ENCODE measurements at places on chromosomes 1 and 21. TPM values are rescaled to one million over a fixed set of nuclear protein-coding genes. Genes with fewer than 3 reads are reported as not detected.

CCDC28B gene
- 2.8 TPM for polyA plus RNA-seq

CFAP141 gene
- not detected for polyA plus RNA-seq

VPS13D gene
- 15.8 TPM for polyA plus RNA-seq

FMO4 gene
- polyA plus RNA-seq: 8.4 TPM

ATPAF1 gene
- 32.2 TPM for polyA plus RNA-seq

RHOU gene
- polyA plus RNA-seq: 15.4 TPM

CBR3 gene
- 17.2 TPM for polyA plus RNA-seq

ESRRG gene
- polyA plus RNA-seq: 1.3 TPM

HSF2BP gene
- polyA plus RNA-seq: not detected

DNA sequence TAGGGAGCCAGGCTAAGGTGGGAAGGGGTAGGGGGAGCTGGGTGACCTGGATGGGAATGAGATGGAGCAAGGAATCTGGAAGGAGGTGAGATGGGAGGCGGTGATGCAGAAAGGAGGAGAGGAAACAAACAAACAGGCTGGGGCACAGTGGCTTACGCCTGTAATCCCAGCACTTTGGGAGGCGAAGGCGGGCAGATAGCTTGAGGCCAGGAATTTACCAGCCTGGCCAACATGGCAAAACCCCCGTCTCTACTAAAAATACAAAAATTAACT lies 10.8 kb downstream of the CRABP2 start:
- DNase-seq: no peak

DNA sequence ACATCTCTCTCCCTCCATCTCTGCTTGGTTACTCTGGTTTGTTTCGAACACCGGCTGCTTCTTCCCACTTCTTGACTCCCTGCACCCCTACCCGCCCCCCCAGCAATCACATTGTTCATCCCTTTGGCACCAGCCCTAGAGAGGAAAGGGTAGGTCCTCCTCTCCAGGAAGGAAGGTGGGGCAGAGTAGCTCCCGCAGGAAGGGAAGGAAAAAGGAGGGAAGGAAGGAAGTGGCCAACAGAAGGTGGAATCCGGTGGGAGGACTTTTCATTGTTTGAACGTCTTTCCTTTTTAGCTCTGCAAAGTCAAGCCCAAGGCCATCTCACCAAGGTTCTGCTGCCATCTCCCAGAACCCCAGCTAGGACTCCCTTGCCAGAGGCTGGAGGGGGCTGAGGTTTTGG lies 18.0 kb downstream of the IER5 start:
- no peak for DNase-seq

DNA sequence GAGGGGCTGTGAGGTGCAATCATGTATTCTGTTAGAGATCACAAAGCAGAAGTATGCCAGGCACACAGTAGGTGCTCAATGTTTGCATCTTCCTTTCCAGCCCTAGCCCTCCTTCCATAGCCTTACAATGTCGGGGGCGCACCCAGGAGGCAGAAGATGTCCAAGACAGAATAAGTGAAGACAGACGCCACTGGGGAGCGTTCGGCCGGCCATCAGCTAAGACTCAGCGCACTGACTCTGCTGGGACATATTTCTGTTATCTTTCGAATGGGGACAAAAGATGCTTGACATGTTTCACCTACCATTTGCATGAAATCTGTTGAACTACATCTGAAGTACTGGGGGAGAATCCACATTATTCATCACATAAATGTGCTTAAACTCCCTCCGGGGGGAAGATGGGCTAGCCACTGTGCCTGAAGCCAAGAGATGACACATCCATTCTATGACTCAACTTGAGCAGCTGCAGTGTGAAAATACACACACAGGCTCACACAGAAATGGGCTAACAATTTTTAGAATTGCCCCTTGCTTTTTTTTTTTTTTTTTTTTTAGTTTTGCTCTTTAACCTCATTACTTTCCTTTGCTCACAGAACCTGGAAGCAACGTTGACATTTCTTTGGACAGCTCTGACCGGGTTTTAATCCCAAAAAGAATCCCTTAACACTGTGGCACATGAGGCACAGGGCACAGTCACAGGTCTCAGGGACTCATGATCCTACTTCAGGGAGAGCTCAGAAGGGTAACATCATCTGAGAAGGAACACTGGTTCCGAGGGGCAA lies 7.9 kb downstream of the TIAM1 start:
- no peak for DNase-seq

GRCh38 chr1:10538646-10539355 lies 64.1 kb downstream of the PEX14 start:
- peak; percentile 74 for DNase-seq

DNA sequence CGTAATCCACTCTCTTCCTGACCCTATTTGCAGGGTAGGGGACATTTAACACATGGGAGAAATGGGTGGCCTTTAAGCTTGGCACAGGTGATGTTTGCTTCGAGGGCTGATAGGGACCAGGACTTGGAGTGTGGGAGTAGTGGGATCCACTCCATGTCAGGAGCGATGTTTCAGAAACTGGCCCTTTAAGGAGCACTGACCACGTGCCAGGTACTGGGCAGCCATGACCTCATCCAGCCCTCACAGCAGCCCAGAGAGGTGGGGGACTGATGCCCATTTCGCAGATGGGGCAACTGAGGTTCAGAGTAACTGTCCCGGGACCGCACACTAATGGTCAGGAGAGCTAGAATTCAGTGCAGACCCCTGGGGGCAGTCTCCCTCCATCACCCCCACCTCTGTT lies 11.4 kb downstream of the PADI3 start:
- DNase-seq: no peak

DNA sequence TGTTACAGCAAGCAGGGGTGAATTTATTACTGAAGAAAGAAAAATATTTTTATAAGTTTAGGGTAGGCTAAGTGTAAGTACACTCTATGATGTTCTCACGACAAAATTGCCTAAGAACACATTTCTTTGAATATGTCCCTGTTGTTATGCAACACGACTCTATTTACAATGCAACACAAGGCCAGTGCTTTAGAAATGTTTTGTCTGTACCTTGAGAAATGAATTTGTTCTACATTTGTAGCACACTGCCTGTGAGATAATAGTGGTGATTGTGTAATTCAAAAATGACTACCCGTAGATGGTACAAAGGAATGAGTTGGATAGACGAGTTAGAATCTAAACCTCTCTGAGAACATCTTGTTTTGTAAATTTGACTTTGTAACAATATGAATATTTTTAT lies 63.7 kb upstream of the IGSF5 start:
- no peak for DNase-seq

DNA sequence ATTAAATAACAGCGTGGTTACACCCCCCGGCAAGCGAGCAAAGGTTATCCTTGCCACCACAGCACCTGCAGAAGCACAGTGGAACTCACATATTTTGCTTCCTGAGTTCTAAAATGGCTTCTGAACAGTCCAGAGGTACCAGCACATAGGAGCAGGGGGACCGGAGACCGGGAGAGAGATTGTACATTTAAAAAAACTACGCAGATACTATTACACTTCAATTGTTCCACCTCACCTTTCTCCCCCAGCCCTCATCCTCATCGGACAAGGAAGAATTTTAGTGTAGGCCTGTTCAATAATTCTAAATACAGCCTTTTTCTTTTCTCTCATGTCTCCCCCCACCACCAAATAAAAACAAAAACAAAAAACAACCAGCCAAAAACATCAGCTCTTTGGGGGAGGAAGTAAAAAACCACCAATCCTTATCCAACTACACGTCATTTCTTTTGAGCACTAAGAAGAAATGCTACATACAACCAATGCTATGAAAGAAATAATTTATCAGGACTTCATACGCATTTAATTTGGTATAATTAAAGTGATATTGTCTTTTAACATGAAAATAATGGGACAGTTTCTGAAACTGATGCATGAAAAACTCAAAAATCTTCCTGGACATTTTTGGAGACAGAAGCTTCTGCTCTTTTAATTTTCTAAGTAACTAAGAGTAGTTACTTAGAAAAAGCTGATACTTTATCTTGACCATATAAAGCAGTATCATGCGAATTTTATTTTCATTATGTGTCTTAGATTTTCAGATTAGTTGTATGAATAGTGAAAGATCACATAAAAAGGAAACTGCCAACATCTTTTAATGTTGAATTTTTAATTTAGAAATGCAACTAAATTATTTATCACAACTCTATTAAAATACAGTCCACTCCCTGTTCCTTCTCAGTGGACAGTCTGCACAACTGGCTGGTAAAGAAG lies 9.1 kb downstream of the CDKN2C start:
- DNase-seq: no peak

DNA sequence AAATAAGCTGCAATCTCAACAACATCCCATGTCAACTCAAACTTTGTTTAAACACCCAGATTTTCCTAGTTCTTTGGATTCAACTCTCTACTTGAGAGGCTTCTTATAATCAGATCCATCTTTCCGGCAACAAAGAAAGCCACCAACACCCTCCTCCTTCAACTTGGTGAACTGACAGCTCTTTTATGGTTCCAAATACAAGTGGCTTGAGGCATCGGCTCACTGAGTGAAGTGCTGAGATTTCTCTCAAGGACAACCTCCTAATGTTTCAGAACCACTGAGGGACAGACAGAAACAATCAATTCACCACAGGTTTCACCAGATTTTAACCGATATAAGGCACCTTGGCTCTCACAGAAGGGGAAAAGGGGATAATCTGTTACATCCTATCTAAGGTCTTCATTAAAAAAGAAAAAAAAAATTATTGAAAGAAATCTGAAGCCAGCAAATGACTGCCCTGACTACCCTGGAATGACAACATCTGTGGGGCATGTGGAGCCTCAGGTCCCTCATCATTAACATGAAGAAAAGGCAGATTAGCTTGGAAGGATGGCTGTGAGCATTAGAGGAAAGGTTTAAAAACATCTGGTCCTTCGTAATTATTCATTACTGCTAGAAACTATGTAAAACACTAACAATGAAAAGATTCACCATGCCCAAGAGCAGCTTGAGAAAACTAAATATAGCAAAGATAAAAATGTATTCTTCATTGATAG lies 50.9 kb downstream of the PTPN14 start:
- no peak for DNase-seq

DNA sequence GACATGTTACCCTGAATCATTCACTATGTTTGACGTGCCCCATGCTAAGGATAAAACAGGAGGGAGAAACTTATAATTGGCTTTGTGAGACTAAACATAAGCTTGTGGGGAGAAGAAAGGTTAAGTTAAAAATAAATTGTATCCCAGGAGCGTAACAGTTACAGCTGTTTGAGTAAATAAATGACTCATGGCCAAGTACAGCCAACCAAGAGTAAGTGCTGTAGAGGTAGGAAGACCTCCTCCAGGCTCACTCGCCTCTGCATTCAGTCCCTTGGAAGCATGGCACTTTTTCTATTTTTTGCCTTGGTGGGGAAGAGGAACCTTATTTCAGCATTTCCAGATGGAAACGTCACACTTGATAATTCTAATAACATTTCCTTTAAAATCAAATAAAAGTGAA lies 116.5 kb downstream of the ZP4 start:
- no peak for DNase-seq

GRCh38 chr1:243693800-243694199 lies 156.2 kb downstream of the AKT3 start:
- DNase-seq: no peak

GRCh38 chr1:151547119-151547899 lies 7.2 kb downstream of the TUFT1 start:
- DNase-seq: peak; percentile 70

GRCh38 chr1:109641078-109641740 lies 14.7 kb upstream of the GSTM4 start:
- peak; percentile 30 for DNase-seq

- peak; percentile 66 for DNase-seq
Observed at GRCh38 chr1:39609618-39610331, 29.7 kb downstream of the HEYL start.

GRCh38 chr1:157274698-157275534 lies 136.7 kb upstream of the ETV3 start:
- no peak for DNase-seq

GRCh38 chr1:35924838-35925237 lies 6.1 kb upstream of the AGO3 start:
- no peak for DNase-seq

DNA sequence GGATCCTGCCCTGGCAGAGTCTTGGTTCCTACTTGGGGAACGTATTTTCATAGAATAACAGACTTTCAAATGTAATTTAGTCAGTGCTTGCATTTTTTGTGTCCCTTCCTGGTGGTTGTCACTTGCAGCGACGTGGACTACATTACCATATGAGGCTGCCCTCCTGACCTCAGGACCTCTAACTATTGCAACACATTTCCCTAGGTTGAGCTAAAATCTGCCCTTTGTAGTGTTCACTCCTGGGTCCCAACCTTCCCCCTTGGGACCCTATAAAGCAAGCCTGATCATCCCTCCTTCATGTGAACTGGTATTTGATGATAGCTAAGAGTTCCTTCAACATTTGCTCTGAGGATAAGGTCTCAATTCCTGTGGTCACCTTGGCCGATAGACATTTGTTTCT lies 95.6 kb upstream of the CACNA1E start:
- no peak for DNase-seq

DNA sequence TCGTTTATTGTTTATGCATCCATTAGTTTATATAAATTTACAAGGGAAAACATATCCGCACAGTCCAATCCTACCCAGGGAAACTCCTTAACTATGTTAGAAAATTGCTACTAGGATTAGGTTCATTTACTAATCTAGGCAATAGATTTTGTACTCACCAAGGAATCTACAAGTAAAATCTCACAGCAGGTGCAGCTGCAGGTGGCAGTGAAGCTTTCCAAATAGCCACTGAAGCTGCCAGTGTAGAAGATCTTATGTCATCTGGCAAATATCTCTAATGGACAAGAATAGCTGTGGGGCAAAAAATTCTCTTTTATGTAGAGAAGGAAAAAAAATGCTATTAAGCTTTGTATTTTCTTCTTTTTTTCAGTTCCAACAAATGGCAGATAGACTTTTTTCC lies 963.4 kb upstream of the ADGRL4 start:
- DNase-seq: no peak

GRCh38 chr21:28822486-28823335 lies 170.0 kb downstream of the LTN1 start:
- DNase-seq: no peak

GRCh38 chr21:39018730-39019129 lies 164.5 kb downstream of the PSMG1 start:
- DNase-seq: peak; percentile 8

GRCh38 chr1:56496821-56497772 lies 82.3 kb downstream of the PLPP3 start:
- no peak for DNase-seq

DNA sequence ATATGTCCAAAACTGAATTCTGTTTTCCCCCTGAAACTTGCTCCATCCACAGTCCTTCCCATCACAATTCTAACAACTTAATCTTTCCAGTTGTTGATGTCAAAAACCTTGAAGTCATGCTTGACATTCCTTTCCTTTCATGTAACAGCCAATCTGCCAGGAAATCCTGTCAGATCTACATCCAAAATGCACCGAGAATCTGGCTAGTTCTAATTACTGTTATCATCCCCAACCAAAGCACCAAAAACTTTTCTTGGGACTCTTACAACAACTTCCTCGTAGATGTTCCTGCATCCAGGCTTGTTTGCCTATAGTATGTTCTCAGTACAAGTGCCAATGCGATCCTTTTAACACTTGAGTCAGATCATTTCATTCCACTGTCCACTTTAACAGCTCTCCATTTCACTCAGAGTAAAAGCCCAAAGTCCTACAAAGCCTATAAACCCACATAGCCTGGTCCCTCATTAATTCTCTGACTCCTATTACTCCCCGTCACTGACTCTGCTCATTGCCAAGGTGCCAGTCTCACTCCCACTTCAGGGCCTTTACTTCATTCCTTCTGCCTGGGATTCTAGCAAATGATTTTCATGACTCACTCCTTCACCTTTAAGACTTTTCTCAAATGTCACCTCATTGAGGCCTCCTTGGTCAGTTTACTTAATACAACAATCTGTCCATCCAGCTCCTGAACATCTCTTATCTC lies 493.2 kb upstream of the NFIA start:
- no peak for DNase-seq

- peak; percentile 50 for DNase-seq
Observed at GRCh38 chr1:94258873-94259331, 21.5 kb upstream of the ARHGAP29 start.

- no peak for DNase-seq
Observed at GRCh38 chr1:226351709-226352108, 42.7 kb upstream of the LIN9 start.

All from aorta (tissue), 5 donors.